Transverse colon (tissue), 4 donors: ENCODE measurements at places on chromosomes 1 and 21. TPM values are rescaled to one million over a fixed set of nuclear protein-coding genes. Genes with fewer than 3 reads are reported as not detected.
A peak's percentile ranks its signal among the peaks of the same experiment; 100 is the strongest.

- no peak for DNase-seq
These were observed 71.2 kb upstream of the ZC3H12A start for GRCh38 chr1:37403166-37403565.

DNA sequence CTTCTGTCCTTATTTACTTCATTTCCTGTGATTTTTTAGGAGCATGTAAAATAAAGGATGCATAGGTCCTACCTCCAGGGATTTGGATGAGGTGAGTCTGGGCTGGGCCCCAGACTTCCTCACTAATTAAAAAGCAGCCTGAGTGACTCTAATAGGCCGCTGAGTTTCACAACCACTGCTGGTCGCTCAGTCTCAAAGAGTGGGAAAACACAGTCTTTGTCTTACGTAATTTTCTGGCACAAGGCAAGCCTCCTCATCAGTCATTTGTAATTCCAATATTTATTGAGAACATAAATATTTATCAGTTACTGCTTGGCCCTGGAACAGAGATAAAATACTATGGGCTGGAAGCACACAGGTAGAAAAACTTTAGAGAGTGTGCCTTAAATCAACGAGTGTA is 195.4 kb upstream of the RUNX1 start:
- DNase-seq: no peak

DNA sequence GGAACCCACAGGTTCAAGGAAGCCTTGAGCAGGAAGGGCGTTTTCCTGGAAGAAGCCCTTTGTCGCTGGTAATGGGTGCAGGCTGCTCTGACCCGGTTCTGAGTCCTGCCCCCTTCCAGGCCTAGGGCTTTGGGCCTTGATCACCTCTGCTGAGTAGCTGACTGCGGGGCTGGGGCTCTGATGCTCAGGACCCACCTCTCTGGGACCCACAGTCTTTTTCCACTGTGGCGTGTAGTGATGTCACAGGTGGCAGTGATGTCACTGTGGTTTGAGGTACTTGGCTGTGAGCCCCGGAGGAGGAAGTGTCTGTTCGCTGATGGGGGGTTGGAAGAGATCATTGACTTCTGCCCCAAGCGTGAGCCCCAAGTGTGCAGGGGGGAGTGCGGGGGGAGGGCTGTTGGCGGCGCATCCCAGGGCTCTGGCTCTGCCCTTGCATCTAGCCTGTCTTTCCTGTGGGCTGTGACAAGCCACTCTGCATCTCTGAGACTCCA is 6.9 kb downstream of the TNFRSF1B start:
- peak; percentile 82 for DNase-seq

DNA sequence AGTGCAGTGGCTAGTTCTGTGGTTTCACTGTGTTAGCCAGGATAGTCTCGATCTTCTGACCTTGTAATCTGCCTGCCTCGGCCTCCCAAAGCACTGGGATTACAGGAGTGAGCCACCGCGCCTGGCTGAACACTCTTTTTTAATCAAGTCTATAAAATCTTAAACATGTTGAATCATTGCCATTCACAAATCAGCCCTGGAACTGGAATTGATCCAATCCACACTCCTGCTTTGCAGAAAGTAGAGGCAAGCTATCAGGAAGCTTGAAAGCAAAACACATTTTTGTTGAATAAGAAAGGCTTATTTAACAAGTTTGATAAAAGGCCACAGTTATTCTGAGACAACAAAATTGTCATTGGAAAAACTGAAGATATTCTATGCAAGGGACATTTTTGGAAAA is 18.3 kb upstream of the EFHD2 start:
- no peak for DNase-seq

DNA sequence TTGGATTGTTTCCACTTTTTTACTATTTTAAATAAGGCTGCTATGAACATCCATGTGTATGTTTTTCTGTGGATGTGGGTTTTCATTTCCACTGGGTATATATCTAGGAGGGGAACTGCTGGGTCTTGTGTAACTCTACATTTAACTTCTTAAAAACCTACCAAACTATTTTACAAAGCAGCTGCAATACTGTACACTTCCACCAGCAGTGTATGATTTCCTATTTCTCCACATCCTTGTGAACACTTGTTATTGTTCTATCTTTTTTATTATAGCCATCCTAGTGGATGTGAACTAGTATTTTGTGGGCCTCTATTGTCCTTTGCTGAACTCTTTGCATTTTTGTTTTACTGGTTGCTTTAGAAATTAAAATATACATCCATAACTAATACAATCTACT is 33.4 kb downstream of the DIPK1A start:
- DNase-seq: no peak

DNA sequence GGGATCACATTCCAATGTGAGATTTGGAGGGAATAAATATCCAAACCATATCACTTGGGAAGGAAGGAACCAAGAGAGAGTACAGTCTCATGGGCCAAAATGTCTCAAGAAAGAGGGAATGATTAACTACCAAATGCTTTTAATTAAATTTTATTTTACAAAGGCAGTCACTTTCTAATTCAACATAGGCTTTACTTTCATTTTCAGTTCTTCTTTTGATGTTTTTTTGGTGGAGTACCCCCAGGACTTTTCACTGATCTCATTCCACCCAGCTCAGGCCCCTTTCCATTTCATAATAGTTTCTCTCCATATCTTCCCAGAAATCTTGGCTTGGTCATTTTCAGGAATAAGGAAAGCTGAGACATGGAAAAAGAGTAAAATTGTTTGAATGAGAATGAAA is 5.1 kb upstream of the SLAMF7 start:
- no peak for DNase-seq

GRCh38 chr1:65393347-65393746 is 27.1 kb upstream of the LEPR start:
- no peak for DNase-seq

DNA sequence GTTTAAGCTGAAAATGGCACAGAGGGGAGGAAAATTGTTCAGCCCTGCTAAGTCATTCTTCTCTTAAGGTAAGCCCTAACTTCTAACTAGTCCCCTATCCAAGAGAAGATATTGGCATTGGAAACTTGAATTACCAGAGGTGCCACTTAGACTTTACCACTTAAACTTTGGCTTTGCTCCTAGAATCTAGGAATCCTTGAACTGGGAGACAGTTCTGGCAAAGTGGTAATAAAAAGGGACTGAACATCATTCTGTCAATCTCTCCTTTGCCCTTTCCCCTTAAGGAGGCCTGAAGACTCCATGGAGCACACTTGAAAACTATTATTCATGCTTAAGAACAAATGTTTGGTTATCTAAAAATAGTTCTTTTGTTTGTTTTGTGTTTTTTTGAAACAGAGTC is 8.4 kb downstream of the ATP1A4 start:
- DNase-seq: no peak

- peak; percentile 62 for DNase-seq
These were observed 510 bp upstream of the IL10RB start for GRCh38 chr21:33265664-33266049.

DNA sequence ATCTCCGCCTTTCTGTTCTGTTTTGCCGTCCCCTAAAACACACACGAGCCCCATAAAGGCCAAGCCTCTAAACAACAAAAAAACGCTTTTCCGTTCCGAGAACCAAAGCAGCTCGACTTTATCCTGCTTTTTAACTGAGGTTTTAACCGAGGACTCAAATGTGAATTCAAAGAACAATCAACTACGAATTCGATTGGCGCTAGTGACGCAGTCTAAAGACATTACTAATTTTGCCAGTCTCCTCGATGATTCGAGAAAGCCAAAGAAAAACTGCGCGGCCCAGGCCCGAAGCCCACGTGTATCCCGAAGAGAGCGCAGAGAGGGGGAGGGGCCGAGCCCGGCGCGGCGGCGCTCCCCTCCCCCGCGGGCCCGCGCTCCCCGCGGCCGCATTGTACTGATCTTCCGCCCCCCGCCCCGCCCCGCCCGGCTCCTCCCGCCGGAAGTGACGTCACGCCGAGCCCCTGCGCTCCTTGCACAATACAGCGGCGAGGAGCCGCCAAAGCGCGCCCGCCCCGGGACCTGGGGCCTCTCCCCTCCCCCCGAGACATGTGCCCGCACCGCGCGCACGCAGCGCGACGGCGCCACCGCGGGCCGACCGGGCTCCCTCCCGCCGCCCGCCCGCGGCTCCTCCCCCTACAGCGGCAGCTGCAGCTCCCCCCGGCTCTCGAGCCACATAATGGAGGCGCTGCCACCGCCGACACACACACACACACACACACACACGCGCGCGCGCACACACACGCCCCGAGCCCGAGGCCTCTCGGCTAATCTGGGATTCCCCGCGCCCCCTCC is 1.4 kb downstream of the HNRNPU start:
- peak; percentile 98 for DNase-seq

GRCh38 chr21:30209601-30210000 is 6.3 kb downstream of the CLDN8 start:
- no peak for DNase-seq

GRCh38 chr1:202349206-202349928 is 868 bp downstream of the PPP1R12B start:
- DNase-seq: peak; percentile 12

- no peak for DNase-seq
These were observed 27.8 kb upstream of the PIGC start for GRCh38 chr1:172471666-172472065.

DNA sequence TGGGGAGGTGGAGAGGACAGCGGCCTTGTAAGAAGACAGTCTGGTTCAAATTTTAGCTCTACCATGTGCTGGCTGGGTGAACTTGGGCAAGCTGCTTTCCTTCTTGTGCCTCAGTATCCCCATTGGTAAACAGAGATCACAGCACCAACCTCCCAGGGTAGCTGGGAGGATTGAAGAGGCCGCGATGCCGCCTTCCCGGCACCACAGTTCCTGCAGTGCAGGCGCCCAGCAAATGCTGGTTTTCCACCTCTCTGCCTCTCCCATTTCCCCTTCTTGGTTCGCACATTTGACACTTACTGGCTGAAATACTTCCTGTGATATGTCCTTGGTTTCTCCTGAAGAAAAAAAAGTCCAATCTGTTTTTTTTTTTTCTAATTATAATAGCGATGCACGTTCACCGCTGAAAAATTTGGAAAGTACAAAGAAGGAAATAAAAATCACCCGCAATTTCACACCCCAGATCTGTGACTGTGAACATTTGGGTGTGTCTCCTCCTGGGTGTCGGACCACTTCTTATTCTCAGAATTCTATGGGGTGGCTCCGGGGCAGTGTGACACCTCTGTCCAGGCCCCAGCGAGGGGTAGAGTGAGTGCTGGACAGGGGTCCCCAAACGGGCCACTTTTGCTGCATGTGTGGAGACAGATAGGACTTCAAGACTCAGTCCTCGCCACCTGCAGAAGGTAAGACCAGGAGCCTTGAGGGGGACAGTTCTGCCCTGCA is 73.1 kb downstream of the RUNX3 start:
- no peak for DNase-seq

DNA sequence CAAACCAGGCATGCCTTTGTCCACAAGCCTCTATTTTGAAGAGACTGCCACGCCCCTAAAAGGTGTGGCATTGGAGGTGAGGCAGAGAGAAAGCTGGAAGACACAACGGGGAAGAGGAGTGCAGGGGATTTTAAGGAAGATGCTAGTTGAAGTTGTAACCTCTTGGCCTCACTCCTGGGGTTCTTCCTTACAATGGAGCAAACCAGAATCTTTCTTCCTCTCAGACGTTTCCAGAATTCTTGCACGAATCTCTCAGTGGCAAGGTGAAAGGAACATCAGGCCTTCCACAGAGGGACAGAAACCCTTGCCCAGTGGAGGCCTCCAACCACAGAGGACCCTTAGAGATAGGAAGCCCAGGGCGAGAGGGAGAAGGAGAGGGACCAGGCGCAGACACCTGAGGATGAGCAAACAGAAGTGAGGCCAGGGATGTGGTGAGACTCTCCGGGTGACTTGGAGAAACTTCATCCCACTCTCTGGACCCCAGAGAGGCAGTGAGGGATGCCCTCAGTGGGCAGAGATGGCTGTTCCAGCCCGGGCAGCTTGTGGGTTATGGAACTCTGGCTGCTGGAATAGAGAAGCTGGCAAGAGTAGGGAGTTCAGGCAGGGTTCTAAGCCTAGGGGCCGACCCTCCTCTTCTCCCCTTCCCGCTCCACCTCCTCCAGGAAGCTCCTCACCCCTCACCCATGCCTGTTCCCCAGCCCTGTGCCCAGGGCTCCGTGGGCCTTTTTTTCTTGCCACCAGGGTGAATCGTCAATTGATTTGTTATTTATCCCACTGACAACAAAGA is 136.8 kb upstream of the RUNX3 start:
- no peak for DNase-seq

DNA sequence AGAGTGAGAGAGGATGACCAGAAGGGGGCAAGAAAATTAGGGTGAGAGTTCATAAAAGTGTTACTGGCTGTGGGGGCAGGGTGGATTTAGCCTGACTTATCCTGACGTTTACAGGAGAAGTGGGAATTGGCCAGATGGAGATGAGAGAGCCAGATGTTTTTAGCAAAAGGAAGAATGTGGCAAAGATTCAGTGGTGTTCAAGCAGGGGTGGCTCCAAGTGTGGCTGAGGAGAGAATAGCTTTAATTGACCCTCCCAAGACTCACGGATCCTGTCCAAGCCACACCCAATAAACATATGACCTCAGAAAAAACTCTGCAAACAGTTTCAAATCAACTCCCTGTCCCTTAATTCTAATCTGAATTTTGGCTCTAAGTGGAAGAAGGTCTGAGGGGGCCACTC is 35.2 kb upstream of the EDEM3 start:
- no peak for DNase-seq

- no peak for DNase-seq
These were observed 45.6 kb downstream of the RHBG start for GRCh38 chr1:156414461-156415064.

OR2L13 gene
- not detected for total RNA-seq

DHRS3 gene
- total RNA-seq: 55.3 TPM

AKT3 gene
- total RNA-seq: 27.2 TPM

ADAM30 gene
- total RNA-seq: not detected

ANKRD35 gene
- not detected for total RNA-seq

FLG2 gene
- not detected for total RNA-seq

SPRR4 gene
- not detected for total RNA-seq

MPL gene
- total RNA-seq: not detected

GBP6 gene
- total RNA-seq: not detected

CFHR4 gene
- total RNA-seq: not detected

PRDM16 gene
- 0.41 TPM for total RNA-seq

STRIP1 gene
- 32.6 TPM for total RNA-seq

EFNA3 gene
- total RNA-seq: 3.4 TPM
